ENCODE measurements at places on chromosomes 3 and 15.

GRCh38 chr3:123576122-123576521 lies 8.7 kb downstream of the HACD2 start:
- DNase-seq, result no peak

DNA sequence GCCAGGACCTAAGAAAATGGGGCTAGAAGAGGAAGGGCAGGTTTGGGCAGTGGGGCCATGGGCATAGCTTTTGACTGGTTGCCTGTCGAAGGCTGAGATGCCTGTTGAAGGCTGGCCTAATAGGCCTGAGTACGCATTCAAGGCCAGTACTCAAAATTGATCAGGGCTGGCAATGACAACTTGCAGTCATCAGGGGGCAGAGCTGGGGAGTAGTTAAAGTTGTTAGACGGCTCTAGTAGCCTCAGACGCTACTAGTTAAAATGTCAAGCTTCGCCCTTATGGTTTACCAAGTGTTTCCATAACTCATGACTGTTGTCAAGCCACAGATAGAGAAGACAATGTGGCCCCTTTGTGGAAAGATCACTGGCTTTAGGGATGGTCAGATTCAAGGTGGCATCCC lies 28.7 kb downstream of the SPG21 start:
- DNase-seq, result no peak

- no peak for DNase-seq
These were observed 152.0 kb upstream of the WNT5A start for GRCh38 chr3:55639143-55639542.

GRCh38 chr15:87887177-87887576 lies 369.4 kb downstream of the NTRK3 start:
- DNase-seq, result no peak

- no peak for DNase-seq
These were observed 135.0 kb upstream of the PRR20G start for GRCh38 chr3:127422663-127423375.

DNA sequence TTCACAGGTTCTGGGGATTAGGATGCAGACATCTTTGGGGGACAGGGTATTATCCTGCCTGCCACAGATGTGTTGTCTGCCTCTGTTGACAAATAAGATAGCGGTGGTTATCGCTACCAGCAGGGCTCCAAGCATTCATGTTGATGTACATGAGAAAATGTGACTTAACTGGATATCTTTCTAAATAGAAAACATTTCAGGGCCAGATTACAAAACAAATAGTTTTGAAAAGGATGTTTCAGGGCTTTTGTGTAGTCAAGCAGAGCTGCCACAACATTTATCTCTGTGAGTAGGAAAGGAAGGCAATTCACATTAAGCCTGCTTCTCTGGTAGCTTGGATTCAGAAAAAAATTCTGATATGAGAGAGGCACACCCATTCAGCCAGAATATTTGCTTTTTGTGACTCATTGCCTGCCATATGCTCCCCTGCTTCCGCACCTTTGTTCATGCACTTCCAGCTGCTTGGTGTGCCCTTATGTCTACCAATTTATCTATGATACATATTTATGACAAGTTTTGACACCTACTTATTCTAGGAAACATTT lies 22.8 kb downstream of the PLS1 start:
- DNase-seq, result no peak

DNA sequence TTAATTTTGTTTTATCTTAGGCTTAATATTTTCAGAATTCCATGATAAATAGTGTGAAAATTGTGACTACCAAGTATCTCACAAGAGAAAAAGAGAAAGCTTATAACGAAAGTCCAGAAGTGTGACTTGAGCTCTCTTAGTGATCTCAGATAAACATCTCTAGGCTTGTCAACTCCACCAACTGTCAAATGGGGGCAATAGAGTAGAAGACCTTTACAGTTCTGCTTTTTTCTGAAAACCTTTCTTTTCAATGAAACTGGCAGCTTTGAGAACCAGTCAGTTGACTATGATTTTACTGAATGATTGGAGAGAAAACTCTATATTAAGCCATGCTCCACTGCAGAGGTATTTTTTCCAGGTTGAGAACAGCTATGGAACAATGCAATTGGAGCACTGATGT lies 119.2 kb upstream of the TP63 start:
- DNase-seq, result no peak

DNA sequence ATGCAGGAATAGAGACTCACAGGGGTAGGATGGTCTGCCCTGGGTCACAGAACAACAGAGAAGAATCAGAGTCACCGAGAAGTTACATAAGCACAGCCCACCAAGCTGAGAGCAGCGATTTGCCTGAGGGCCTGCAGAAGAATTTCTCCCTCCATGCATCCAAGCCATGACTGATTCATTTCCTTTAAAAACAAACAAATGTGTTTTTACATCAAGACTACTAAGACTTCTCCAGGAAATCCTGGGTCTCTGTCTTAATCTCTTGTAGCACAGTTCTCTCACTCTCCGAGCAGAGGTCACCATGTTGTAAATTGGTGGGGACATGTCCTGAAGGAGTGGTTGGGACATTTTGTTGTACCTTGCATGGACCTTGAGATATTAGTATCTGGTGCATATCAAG lies 159.8 kb downstream of the THSD4 start:
- DNase-seq, result no peak
